MV-4-11 (cell line): ENCODE measurements at places on chromosomes 13 and 19.

DNA sequence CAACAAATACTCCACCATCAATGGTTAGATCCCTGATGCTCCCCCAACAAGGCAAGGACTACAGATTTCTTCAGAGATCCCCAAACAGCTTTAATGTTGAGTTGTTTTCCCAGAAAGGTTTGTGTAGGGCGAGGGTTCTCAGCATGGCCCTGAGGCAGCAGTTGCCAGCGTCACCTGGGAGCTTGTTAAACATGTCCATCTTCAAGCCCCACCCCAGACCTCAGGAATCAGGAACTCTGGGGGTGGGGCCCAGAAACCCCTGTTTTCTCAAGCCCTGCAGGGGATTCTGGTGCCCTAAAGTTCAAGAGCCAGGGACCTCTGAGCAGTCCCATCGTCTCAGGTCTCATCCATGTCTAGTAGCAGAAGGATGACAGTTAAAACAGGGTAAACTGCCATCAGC, 9.6 kb downstream of the EFNB2 start:
- no peak for DNase-seq

DNA sequence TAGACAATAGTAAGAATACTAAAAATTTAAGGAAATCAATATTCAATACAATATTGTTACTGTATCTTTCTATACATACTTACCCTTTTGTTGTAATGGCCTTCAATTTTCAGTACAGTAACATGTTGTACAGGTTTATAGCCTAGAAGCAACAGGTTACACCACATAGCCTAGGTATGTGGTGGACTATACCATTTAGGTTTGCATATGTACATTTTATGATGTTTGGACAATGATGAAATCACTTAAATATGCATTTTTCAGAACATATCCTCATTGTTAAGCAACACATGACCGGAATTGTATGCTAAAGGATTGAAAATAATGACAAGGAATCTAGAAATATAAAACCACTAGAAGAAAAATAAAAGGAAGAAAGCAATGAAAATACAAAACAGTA, 611.4 kb downstream of the DACH1 start:
- DNase-seq: no peak

GRCh38 chr19:47186446-47187334, 44.3 kb downstream of the BBC3 start:
- no peak for DNase-seq

- DNase-seq: no peak
These were observed 3.7 kb downstream of the CEACAM16 start for GRCh38 chr19:44702551-44703176.

DNA sequence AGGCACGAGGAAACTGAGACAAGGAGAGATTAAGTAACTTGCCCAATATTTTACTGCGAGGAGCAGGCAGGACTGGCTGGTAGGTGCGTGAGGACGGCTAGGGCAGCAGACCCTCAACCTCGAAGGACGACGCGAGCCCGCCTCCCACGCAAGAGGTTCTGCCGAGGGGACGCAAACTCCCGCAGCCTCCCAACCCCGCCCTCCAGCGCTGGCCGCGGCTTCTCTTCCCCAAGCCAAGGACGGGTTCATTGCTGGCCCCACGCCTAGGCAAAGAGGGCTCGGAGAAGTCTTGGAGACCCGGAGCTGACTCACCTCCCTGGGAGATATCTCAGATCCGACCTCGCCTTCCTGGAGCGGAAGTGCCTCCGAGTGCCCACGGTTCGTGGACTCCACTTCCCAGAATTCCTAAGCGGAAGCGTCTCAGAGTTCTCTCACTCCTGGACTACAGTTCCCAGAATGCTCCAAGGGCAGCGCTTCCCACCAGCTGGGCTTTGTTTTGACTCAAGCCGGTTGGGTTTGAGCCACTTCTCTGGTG, at the start of gene ZNF235:
Gene ZNF235, minus strand, starts transcription at position 367 of the 535 bp plus-strand sequence. CDS start 1,621 bp downstream, outside the sequence.
- DNase-seq: peak; percentile 99

- DNase-seq: peak; percentile 34
These were observed 27.8 kb downstream of the NFIX start for GRCh38 chr19:13022859-13023636.

DNA sequence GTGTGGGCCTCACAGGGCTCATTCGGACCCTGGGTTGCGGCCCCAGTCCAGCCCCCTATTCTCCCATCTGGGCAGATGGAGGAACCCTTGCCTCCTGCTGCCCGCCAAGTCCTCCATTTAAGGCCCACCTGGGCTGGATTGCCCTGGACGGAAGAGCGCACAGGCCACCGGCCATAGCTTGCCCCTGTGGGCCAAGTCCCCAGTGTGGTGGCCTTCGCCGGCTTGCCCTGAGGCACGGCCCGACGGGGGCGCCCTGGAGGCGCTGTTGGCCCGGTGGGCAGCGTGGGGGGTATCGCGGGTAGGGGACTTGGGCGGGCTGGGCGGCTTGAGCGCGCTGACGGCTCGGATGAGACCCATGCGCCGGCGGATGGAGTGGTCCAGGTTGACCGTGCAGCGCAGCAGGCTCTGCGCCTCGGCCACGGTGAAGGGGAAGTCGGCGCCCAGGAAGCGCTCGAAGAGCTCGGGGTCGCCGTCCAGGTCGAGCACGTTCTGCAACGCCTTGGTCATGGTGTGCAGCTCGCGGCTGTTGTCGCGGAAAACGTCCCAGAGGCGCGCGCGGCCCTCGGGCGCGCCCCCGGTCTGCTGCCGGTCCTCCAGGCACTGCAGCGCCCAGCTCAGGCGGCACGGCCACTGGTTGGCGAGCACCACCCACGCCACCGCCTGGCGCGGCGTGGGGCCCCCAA, 8.8 kb downstream of the NKPD1 start:
- DNase-seq: no peak

GRCh38 chr13:97364827-97365226, 69.1 kb upstream of the RAP2A start:
- no peak for DNase-seq

DNA sequence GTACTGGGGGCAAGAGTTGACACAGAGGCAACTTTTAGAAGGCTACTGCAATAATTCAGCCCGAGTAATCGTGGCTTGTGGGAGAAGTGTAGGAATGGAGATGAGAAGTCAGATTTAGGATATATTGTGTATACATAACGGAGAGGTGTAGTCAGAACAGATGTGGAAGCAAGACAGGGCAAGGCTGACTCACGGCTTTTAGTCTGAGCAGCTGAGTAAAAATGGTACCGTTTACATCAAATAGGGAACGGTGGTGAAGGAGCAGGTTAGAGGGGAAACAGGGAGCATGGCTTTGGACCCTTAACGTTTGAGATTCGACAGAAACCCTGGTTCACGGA, 796 bp upstream of the LSM14A start:
- peak; percentile 76 for DNase-seq

GRCh38 chr19:44682807-44683206, 11.5 kb downstream of the CEACAM19 start:
- DNase-seq: peak; percentile 30

DNA sequence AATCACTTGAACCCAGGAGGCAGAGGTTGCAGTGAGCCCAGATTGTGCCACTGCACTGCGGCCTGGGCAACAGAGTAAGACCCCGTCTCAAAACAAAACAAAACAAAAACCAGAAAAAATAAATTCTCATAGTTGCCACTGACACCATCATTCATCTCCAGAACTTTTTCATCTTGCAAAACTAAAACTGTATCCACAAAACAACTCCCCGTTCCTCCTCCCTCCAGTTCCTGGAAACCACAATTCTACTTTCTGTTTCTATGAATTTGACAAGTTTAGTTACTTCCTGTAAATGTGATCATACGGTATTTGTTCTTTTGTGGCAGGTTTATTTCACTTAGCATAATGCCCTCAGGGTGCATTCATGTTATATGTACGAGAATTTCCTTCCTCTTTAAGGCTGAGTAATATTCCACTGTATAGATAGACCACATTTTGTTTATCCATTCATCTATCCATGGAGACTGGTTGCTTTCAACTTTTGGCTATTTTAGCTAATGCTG, 13.2 kb upstream of the ADGRE5 start:
- DNase-seq: peak; percentile 98

GRCh38 chr19:6852001-6852400, 35.4 kb upstream of the ADGRE1 start:
- no peak for DNase-seq

DNA sequence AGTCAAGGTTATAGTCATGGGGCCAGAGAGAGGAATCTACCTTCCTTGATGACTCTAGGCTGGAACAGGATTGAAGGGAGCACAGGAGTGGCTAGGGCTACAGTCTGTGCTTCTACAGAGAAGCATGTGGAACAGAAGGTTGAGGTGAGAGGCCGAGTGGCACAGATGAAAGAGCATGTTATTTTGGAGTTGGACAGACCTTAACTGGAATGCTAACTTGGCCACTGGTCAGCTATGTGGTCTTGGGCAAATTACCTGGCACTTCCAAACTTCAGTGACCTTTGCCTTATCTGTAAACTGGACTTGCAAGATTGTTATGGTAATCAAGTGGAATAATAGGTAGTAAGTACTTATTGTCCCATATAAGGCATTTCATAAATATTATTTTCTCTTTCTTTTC, 252.7 kb downstream of the KCNRG start:
- no peak for DNase-seq

DNA sequence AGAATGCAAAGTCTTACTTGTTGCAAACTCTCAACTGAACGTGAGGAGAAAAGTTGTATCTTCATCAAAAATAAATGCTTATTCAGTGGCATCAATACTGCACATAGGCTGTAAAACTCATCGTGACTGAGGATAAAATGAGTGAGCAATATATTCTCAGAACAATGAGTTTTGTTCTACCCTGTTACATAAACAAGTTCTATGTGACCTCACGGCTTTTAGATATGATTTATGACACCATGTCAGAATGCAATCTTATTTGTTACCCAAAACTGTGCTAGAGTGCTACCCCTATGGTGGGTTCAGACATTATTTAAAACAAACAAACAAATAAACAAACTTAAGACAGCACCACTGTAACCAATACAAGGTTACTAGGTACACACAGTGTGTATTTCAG, 55.4 kb downstream of the FOXO1 start:
- no peak for DNase-seq

- no peak for DNase-seq
These were observed 1.7 kb downstream of the ARHGEF7 start for GRCh38 chr13:111116856-111117255.
